ENCODE measurements at places on chromosomes 11 and 22. TPM values are rescaled to one million over a fixed set of nuclear protein-coding genes. Genes with fewer than 3 reads are reported as not detected.
A peak's percentile ranks its signal among the peaks of the same experiment; 100 is the strongest.

DNA sequence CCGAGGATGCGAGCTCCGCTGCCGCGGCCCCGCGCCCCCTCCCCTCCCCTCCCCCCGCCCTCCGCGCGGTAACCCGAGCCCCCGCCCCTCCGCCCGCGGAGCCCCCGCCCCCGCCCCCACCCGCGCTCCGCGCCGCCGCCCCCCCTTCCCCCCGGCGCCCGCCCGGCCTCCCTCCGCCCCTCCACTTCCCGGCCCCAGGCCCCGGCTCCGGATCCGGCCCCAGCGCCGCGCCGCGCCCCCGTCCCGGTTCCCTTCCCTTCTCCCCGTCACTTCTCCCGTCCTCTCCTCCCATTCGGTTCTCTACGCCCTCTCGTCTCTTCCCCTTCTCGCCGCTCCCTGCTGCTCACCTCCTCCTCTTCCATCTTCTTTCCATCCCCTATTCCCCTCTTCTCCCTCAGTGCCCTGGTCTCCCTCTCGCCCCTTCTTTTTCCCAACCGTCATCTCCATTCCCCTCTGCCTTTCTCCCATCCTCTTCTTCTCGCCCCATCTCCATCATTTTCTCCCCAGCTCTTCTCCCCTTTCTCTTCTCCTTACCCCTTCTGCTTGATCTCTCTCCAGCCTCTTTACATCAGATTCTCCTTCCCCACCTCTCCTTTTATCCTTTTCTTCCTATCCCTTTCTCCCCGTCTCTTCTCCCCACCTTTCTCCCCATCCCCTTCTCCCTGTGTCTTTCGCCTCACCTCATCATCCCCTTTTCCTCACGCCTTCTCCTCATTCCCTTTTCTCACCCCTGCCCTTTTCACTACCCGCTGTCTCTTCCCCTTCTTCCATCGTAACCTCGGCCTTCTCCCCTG, at the start of gene DCHS1:
Gene DCHS1 (minus strand): TSS at position 20 of the 794 bp plus-strand sequence. CDS start 14,196 bp downstream, outside the sequence.
- peak; percentile 80 for DNase-seq

DNA sequence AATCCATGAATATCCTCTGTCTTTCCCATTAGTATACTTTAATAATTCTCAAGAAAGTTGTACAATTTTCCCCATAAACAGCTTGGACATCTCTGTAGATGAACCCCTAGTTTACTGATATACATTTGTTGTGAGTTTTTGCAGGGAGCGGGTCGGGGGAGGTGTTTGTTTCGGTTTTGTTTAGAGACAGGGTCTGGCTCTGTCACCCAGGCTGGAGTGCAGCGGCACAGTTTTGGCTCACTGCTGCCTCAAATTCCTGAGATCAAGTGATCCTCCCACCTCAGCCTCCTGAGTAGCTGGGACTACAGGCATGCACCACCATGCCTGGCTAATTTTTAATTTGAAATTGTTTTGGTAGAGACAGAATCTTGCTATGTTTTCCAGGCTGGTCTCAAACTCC, 57.6 kb downstream of the IGLL5 start:
- peak; percentile 45 for DNase-seq

DNA sequence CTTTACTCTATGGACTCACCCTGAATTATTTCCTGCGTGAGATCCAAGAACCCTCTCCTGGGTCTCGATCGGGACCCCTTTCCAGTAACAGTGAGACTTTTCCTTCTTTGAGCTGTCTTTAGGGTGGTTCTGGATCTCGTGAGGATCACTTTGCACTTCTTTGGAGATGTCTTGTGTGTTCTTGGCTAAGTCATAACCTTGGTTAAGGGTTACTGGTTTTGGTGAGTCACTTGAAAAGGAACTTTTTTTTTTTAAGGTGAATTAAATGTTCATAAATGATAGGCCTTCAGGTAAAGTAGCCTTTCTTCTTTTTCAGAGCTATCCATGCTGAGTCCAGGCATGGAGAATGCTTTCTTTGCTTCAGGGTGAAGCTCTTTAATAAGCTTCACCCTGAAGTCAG, 19.4 kb upstream of the GSTP1 start:
- no peak for DNase-seq

GRCh38 chr11:61872935-61873565, 18.3 kb downstream of the FADS3 start:
- no peak for DNase-seq

DNA sequence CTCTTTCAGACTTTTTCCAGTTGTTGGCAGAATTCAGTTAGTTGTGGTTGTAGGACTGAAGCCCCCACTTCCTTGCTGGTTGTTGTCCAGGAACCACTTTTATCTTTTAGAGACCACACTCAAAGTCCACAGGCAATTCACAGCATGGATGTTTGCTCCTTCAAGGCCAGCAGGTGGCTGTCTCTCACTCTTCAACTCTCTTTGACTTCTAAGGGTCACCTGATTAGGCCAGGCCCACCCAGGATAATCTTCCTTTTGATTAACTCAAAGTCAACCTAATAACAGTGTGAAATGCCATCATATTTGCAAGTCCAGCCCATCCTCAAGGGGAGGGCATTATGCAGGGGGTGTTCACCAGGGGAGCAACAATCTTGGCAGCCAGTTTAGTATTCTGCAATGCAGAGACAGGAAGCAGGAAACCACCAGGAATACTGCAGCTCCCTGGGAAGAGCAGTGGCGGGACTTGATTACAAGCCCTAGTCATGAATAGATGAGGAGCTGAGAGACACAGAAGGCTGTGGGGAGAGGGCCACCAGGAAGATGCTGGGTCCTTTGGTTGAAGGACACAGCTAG, 52.4 kb downstream of the LRRC74B start:
- no peak for DNase-seq

DNA sequence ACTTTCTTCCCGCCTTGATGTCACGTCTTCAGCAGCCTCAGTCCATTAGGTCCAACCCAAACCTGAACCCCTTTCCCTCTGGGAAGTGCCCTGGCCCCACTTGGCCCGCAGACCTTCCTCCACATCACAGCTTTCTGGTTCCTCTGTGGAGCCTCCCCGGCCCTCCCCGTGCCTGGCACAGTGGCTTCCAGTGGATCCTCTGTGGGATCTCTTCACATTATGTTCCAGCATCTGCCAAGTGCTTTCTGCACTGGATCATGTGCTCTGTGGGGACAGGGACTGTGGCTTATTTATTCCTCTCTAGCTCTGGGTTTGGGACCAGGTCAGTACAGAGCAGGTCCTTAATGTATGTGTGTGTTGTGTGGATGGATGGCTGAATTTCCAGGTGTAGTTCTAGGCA, 30.9 kb downstream of the POLR3H start:
- no peak for DNase-seq

DNA sequence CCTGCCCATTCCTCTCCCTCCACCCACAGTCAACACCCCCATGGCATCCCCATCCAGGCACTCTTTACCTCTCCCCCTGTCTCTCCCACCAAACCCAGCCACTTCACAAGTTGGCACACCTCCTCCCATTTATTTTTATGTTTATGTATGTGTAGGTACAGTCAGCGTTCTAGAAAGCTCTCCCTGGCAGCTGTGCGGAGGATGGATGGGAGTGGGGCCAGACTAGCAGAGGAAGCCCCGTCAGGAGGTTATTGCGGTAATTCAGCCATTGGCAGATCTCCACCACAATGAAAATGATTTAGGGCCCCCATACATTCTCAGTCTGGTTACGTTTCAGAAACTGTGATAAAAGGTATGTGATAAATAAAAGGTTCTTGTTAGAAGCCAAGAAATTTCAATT, 51.3 kb downstream of the BTG4 start:
- DNase-seq, result no peak

DNA sequence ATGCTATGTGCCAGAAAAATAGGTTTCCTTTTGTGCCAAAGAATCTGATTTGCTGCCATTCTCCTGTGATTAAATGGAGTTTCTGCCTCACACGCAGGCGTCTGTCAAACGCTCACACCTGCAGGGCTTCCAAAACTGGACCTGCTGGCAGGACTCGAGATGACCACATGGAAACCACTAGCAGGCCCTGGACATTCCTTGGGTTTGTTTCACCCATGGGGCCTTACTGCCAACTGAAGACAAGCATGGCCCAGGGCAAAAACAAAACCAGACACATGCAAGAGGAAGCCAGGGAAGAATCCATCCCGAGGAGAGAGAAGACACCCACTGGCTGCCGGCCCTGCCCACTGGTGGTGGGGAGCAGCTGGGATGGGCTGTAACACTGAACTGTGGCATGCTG, 55.9 kb upstream of the MN1 start:
- no peak for DNase-seq

DNA sequence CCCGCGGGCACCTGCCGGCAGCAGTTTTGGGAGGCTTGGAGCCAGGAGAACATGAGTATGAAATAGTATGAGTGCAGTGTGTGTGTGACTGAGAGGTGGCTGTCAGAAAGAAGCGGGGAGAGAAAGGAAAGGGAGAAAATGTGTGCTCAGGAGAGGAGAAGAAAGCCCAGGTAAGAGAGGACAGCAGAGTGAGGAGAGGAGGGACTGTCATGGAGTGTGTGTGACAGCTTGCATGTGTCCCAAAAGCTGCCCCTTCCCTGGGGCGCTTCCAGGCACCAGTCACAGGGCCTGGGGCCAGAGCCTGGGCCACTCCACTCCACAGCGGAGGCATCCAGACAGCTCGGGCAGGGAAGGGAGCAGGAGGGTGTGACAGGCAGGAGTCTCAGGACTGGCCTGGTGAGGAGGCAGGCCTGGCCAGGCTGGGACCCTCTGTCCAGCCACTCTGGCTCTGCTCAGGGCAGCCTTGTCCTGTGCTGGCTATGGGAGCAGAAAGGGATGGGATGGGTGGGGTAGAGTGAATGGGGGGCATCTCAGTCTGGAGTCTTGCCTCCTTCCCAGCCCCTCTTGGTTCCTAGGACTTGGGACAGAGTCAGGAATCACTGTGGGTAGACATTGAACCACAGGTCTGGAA, 949 bp downstream of the MMP11 start:
- DNase-seq, result no peak

- no peak for DNase-seq
Measured at GRCh38 chr22:17213976-17214375, 5.3 kb downstream of the ADA2 start.

DNA sequence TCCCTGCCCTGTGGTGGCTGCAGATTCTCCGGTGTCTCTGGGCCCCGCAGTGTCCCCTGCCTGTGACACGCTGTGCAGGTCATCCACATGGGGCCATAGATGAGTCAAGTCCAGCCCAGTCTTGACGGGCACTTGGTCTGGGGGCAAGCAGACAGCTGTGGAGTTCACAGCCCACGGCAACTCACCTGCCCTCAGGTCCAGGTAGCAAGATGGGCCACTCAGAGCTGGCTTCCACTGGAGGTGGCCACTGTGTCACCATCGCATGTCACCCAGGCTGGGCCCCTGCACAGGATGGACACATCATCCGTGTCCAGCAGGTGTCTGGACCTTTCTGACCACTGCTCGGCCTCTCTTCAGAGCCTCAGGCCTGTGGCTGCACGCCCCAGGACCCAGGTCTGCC, 109.9 kb downstream of the CACNA1I start:
- DNase-seq, result no peak

DNA sequence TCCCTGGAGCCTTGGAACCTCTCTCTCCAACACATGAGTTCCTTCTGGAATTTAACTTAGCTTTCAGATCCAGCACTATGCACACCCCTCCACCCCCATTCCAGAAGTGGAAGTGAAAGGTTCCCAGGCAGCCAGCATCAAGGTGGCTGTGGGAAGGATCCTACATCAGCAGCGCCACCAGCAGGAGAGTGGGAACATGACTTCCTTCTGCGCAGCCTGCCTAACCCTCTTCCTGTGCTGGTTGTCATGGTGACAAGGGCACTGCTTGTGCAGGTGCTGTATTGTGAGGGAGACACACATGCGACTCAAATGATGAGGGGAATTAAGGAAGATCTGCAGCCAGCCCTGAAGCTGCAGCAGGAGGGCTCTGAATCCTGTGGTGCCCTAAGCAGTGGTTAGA, 904.5 kb upstream of the API5 start:
- no peak for DNase-seq

GRCh38 chr22:47219789-47220188, 457.3 kb downstream of the TBC1D22A start:
- DNase-seq, result no peak

DNA sequence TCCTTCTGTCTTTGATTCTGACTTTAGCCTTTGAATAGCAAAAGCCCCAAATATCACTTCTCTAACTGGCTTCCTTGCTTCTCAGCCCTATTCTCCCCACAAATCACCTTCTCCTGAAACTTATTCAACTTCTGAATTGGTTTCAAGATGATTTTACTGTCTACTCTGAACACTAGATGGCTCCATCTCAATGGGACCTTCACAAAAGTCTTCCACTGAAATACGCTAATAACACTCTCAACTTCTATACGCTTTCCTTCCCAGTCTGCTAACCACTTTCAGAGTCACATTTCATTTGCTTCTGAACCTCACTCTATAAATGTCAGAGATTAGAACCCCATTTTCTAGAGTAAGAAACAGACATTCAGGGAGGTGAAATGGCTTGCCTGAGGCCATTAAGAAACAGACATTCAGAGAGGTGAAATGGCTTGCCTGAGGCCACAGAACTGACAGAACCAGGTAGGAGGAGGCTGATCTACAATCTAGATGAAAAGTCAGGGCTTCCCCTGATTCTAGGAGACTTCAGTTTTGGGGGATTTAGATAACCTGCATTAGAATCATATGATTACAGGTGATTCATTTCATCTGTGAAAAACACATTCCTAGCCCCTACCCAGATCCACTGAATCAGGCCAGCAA, 20.6 kb downstream of the MORC2 start:
- no peak for DNase-seq

BATF2 gene
- total RNA-seq, result 1.0 TPM

BTBD18 gene
- total RNA-seq, result not detected

PATE2 gene
- total RNA-seq, result not detected

Measured in type B pancreatic cell (in vitro differentiated cells).